Activated CD4-positive, alpha-beta memory T cell treated with anti-CD3 and anti-CD28 coated beads, Interleukin-2, amount 10 ng/mL, durations not matched to agents 7 days and 5 days (primary cell): ENCODE measurements at places on chromosomes 7 and 10. TPM values are rescaled to one million over a fixed set of nuclear protein-coding genes. Genes with fewer than 3 reads are reported as not detected.

CHST12 gene
- total RNA-seq = 65.1 TPM

NPFFR1 gene
- total RNA-seq = not detected

CDHR1 gene
- 0.38 TPM for total RNA-seq

HYAL4 gene
- total RNA-seq = not detected

COL13A1 gene
- total RNA-seq = not detected
